ENCODE measurements at places on chromosomes 11 and 22.

GRCh38 chr22:34019190-34019845 lies 99.0 kb upstream of the LARGE1 start:
- no peak for DNase-seq

GRCh38 chr11:122207921-122208764 lies 92.1 kb upstream of the BLID start:
- DNase-seq: peak; percentile 90

DNA sequence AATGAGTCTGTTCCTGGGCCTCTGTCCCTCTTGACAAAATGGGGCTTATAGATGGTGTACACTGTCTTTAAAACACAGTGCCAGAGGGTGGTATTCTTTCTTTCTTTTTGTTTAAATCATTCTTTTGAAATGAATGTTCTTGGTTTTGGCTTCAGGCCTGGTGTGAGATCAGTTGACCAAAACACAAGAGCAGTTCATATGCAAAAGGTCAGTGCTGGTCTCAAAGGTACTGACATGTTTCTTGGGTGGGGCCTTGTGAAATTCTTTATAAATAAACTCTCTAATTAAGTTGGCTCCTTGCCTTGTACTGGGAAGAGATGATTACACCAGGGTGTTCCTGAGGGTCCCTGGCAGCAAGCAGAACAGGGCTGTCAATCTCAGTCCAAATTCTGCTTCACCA lies 110.0 kb downstream of the FBXO7 start:
- peak; percentile 70 for DNase-seq

GRCh38 chr11:114258696-114259095 lies 37.5 kb upstream of the NNMT start:
- no peak for DNase-seq

DNA sequence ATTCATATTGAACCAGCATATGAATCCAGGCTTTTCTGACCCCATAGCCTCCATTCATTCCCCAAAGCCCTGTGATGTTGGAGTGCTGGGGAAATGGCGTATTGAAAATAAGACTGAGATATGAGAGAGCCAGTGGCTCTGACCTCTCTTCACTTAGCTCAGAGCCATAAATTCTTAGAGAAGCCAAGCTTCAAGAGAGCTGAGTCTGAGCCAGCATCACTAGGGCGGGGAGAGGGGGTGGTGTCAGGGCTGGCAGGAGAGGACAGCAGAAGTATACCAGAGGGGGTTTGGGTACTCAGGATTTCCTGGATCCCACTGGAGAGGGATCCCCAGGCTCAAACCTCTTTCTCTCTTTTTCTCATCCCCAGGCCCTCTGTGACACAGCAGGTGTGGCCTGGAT lies 16.7 kb upstream of the MOGAT2 start:
- no peak for DNase-seq

DNA sequence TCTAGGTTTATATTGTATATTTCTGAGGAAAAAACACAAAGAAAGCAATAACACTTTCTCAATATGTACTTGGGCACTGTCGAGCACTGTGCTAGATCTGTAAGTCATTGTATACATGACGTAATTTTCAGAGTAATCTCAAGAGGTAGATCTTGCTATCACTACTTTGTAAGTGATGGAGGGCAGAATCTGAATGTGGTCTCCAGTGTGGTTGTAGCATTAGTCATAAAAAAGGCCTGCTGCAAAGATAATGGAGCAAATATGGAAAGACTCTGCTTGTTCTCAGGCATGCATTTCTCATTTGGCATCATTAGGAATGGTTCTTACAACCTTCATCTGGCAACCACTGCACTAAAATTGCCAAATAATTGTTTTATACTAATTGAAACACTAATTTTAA lies 419.8 kb upstream of the CCDC179 start:
- DNase-seq: peak; percentile 54

GRCh38 chr11:34238533-34238932 lies 119.3 kb downstream of the ABTB2 start:
- no peak for DNase-seq
